ENCODE measurements at places on chromosomes 13 and 19.

GRCh38 chr13:26471807-26472206 is 85.7 kb upstream of the WASF3 start:
- DNase-seq = no peak

- no peak for DNase-seq
Measured at GRCh38 chr19:16134510-16134909, 9.0 kb upstream of the HSH2D start.

GRCh38 chr19:55223291-55224037 is 5.1 kb downstream of the TMEM86B start:
- no peak for DNase-seq

GRCh38 chr13:112843392-112844111 is 125.5 kb upstream of the MCF2L start:
- no peak for DNase-seq

DNA sequence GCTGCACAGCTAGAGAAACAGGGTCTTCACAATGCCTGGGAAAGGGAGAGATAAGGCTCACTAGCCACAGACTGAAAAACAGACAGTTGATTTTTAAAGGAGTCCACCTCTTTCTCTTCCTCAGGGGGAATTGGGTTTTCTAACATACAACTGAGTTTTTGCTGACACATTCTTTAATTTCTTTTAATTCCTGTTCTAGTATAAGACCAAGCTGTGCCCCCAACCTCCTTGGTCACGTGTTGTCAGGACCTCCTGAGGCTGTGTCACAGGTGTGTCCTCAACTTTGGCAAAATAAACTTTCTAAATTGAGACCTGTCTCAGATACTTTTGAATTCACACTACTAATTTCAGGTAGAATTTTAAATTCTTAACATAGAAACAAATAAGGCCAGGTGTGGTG is 12.1 kb upstream of the ZNF492 start:
- no peak for DNase-seq

DNA sequence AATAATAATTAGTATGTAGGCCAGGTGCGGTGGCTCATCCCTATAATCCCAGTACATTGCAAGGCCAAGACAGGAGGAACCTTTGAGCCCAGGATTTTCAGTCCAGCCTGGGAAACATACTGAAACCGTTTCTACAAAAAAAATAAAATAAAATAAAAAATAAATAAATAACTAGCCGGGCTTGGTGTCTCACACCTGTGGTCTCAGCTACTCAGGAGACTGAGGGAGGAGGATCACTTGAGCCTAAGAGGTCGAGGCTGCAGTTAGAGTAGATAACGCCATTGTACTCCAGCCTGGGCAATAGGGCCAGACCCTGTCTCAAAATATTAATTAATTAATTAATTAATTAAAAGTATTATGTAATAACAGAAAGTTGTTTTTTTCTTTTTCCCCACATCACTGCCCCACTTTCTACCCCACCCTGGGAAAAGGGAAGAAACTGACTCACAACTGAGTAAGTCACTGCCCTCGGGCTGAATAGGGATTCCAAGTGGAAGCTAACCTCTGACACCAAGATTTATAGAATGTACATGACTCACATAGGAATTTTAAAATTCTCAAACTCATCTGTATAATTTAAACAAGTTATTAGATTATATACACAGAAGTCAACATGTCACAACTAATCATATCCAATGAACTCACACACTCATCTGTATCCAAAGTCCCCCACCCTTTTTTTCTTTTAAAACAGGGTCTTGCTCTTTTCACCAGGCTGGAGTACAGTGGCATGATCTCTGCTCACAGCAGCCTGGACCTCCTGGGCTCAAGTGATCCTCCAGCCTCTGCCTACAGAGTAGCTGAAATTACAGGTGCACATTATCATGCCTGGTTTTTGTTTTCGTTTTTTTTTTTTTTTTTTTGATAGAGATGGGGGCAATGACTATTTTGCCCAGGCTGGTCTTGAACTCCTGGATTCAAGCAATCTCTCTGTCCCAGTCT is 12.5 kb downstream of the ZNF611 start:
- no peak for DNase-seq

GRCh38 chr13:27963491-27963890 is 5.6 kb downstream of the CDX2 start:
- DNase-seq = no peak

GRCh38 chr19:2084993-2085720 is 11.0 kb downstream of the MOB3A start:
- no peak for DNase-seq

- DNase-seq = no peak
Measured at GRCh38 chr13:105774739-105775460, 760.6 kb downstream of the EFNB2 start.

DNA sequence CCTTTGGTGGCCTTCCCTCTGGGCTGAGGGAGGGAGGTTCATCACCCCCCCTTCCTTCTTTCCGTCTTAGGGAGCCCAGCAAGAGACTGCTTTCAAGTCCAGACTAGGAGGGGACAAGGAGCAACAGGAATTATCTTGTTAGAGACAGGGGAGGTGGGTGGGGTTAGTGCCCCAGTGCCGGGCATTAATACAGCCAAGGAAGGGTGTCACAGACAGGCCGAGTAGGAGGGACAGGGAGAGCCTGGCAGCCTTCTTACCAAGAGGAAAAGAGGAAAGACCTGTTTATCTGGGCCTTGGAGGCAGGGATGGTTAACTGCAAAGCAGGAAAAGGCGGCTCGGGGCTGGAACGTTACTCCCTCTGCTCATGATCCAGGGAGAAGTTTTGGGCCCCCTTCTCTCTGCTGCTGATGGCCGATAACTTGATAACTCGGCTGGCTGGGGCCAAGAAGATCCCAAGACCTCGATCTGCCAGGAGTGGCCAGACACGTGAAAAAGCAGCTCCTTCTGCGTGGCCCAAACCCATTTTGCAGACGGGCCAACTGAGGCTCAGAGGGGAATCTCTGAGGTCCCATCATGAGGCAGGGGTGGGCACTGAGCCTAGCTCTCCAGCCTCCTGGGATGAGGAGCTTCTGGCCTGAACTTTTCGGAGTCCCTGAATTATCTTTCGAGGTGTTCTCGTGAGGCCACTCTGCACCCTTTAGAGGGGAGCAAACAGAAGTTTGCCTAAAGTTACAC is 79.3 kb downstream of the PTPRS start:
- no peak for DNase-seq

- no peak for DNase-seq
Measured at GRCh38 chr19:15640294-15640903, at the start of gene CYP4F3. Gene CYP4F3, plus strand, starts transcription at chr19:15640897. Its CDS starts 519 bp downstream, at chr19:15641416.

GRCh38 chr13:25453850-25454365 is 82.1 kb downstream of the ATP8A2 start:
- DNase-seq = no peak
